ENCODE measurements at places on chromosomes 3 and 15.

DNA sequence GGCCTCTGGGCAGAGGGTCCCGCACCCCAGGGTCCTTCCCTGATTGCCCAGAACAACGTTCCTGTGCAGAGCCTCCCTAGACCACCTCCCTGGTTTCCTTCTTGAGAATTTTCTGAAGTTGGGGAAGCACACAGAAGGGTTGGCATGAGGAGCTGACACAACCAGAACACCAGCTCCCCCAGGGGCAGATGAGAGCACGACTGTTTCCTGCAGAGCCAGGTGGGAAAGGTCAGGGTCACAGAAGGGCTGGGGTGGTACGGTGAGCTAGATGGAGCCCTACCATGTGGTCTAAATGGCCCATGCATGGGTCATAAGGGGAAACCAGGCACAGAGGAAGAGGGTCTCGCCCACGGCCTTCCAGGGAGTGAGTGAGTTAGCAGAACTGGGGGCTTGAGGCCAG, 10.4 kb downstream of the PPCDC start:
- no peak for DNase-seq

- no peak for DNase-seq
These were observed 217.6 kb upstream of the IL12A start for GRCh38 chr3:159770998-159771397.

DNA sequence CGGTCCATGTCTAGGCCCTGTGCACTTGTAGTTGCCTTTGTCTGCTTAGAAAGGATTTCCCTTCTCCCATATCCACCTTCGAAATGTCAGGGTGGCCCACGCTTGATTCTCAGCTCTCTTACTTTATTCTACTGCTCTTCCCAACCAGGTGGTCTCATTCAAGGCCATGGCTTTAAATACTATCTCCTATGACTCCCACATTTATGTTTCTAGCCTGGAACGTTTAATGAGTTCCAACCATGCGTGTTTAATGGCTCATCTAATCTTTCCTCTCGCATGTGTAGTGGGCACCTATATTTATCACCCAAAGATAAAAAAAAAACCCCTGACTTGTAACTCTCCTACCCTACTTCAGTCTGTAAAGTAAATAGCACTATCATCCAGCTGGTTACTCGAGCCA, 727.2 kb upstream of the CFAP20DC start:
- no peak for DNase-seq

DNA sequence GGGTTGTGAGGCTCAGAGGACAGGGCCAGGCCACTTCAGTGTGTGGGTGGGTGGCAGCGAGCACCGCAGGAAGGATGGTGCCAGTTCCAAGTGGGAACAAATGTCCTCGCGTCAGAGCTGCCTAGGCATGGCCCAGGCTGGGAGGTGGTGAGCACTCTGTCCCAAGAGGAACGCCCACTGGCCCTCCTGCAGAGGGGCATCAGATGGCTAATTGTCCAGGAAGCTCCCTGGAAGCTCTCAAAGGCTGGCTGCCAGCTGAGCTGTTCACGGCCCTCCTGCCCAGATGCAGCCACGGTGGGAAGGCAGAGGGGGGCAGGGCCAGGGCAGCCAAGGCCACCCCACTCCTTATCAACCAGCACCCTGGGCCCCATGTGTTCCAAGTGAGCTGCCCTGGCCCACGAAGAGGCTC, 55.2 kb downstream of the IQSEC1 start:
- no peak for DNase-seq

GRCh38 chr3:60000311-60001105, 950.7 kb upstream of the CFAP20DC start:
- DNase-seq = no peak

DNA sequence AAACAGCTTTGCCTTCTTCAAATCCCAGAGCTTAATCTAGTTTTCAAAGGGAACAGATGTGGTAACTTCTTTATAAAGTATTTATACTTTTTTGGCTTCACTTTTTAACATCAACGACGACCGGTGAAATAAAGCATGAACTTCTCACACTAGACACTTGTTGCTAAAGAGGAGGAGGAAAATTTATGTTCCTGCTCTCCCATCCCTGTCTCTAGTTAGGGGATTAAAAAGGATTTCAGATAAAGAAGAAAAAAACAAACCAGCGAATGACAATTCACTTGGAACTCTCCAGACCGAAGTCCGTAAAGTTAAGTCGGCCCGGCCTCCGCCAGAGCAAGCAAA, 672 bp downstream of the NEDD4 start:
- no peak for DNase-seq

GRCh38 chr3:87468235-87468634, 191.9 kb upstream of the POU1F1 start:
- no peak for DNase-seq

DNA sequence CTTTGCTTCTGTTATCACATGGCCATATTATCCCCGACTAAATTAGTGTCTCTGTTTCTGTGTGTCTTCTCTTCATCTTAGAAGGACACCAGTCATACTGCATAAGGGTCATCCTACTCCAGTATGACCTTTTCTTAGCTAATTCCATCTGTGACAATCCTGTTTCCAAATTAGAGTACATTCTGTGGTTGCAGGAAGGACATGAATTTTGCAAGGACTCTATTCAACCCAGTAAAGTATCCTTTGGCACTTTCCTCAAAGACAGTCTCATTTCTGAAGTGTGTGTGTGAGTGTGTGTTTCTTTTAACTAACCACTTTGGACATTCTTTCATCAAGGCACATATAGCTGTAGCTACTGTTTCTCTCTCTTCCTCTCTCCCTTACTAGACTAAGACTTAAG, 15.2 kb upstream of the MME start:
- DNase-seq = no peak

- DNase-seq = no peak
These were observed 109.5 kb upstream of the PFN2 start for GRCh38 chr3:150080058-150080730.
